ENCODE measurements at places on chromosomes 2 and 18. TPM values are rescaled to one million over a fixed set of nuclear protein-coding genes. Genes with fewer than 3 reads are reported as not detected.
A peak's percentile ranks its signal among the peaks of the same experiment; 100 is the strongest.

DNA sequence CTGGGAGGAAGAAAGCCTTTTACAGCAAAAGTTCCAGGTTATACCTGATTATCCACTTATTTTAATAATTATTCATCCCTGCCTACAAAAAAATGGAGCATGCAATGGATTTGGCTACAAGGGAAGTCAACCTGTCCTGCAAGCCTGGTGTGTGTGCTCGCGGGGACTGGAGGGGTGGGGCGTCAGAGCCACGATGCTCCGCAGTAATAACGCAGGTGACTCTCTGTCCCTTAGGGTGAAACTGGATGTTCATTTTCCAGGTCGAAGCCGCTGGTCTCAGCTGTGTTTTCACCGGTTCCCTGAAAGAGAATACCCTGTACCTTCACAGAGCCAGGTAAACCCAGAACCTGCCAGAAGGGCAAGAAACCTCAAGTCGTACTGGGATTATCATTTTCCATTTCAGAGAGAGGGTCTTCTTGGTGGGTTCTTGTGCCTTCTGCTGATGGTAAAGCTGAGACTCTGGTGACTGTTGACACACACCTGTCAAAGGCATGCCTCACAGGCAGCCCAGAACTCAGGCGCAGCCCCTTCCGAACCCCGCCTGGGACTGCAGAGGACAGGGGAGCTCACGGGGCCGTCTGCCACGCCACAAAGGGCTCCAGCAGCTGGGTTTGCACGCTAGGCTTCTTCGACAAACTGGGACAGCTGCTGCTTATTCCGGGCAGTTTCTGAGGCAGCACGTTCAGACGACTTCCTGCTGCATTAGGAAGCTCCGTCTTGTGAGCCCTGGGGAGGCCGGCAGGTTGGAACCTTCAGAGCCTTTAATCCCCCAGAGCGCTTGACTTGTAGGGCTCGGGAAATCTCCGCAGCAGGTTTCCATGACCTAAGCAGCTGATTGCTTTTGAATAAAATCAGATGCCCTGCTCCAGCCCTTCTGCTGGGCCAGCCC is 58.6 kb downstream of the KCNG2 start:
- peak; percentile 16 for DNase-seq

The NPHP1 gene
- polyA plus RNA-seq, result 15.8 TPM

DNA sequence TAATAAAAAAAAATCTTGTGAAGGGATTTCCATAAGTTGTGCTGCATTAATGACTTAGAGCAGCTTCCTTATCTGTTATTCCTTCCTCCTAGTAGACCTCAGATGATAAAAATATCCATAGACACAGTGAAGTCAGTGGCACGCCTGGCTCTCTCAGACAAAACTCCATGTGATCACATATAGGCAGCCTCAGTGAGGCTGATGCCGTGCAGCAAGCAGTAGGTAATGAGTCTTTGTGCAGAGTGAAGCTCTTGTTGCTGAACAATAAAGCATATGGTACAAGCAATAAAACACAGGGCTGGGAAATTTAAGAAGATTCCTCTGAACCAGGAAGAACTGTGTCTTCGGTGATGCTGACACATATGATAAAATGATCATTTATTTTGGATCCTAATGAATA is 102.7 kb downstream of the CSRNP3 start:
- no peak for DNase-seq

The ESPNL gene
- polyA plus RNA-seq, result 1.8 TPM

The ANO7 gene
- polyA plus RNA-seq, result 1.1 TPM

DNA sequence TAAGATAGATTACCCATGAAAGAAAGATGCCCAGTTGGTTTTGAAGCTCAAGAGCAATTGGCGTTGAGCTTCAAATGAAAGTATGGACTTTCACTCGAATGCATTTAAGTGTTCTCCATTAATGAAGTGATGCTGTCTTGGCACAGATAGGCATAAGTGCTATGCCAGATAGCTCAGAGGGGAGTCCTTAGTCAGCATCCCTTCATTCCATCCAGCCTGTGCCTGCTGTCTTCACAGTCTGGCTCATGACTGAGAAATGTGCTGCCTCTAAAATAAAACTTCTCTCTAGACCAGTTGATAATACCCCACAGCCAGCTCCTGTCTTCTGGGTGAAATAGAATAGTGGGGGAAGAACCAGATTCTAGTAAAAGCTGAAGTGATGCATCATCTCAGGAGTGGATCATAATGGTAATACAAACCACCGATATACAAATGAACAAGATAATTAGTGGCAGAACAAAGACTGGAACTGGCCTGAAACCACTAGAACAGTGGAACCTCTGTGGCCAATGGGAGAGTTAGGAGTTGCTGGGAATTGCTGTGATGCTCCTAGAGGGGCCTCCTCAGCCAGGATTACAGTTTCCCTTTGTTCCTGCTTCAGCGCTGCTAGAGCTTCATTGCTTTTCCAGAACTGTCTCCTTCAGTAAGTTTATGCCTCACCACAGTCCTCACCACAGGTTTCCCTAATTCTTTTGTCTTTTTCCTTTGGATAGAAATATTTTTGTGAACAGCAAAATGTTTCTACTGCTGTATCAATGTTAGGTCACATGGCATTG is 359.3 kb downstream of the KIAA1328 start:
- no peak for DNase-seq

DNA sequence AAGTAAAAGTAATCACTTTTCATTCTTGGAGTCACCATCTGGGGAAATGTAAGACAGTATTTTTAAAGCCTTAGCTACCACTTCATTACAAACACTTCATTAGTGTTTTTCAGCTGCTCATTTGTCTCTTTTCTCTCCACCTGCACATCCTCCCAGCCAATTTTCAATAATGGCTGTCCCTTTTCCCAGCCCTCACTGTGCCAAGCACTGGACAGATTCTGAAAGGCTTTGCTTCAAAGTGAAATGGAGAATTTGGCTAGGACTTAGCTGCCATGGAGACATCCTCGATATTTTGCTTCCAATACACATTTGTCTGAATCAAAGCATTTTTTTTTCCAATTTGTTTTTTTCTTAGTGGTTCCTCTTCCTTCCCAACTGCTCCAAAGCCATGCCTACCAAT is 272.4 kb upstream of the NRXN1 start:
- no peak for DNase-seq

GRCh38 chr2:1740716-1741589 is 3.4 kb downstream of the PXDN start:
- DNase-seq, result no peak

The DSG1 gene
- polyA plus RNA-seq, result 0.04 TPM

The LRP1B gene
- 0.97 TPM for polyA plus RNA-seq

GRCh38 chr18:51171223-51171622 is 26.3 kb downstream of the MEX3C start:
- DNase-seq, result no peak

DNA sequence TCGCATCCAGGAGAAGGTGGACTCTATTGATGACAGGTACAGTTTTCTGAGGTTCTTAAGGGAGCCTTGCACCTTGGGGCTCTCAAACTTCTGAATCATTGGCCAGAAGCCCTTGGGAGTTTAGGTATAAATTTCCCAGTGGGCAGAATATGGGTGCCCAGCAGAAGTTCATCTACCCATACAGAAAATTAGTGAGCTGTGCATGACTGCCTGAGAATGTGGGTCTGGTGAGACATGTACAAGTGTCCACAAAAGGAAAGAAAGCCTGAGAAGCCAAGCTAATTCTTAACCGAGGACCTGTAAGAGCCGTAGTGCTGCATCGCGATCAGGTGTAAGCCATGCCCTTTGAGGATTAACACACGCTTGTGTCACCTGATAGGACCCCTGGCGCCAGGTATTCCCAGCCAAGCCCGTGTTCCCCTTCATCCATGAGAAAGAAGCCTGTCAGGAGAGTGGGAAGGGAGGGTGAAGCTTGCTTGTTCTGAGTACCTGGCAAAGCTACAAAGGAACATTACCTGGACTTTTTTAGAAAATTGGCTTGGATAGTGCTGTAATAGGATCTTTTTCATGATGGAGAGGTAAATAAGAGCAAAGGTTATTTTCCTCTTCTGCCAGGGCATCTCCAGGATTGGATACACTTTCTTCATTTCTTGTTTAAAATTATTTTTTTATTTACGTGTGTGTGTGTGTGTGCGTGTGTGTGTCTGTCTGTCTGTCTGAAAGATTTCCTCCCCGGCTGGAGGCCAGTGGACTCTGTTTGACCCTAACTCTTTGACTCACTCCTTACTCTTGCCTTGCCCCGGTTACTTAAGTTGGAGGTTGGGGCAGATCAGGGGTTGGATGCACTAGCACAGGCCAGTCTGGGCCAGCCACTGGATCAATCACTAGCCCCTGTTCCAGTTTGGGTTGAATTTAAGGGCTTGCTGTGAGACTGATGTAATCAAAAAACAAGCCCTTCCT is 90.4 kb upstream of the EML6 start:
- no peak for DNase-seq

DNA sequence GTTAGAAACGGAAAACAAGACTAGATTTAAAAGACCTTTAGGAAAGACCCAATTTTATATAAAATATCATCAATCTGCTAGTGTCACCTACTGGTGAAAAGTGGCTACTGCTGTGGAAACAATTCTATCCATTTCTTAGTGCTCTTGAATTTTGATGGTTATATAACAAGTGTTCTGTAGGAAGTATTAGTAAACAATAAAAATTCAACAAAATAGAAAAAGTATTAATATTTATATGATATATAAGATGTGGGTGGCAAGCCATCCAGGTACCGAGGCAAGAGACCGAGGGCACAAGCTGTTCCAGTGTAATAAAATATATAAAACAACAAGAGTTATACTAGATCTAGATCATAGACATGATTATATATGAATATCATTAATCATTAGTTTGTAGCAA is 6.2 kb upstream of the TMEM87B start:
- DNase-seq, result no peak

The TMEM17 gene
- 7.2 TPM for polyA plus RNA-seq

The SGPP2 gene
- 19.0 TPM for polyA plus RNA-seq

- DNase-seq, result no peak
Measured at GRCh38 chr2:32425719-32426141, 68.9 kb downstream of the BIRC6 start.

DNA sequence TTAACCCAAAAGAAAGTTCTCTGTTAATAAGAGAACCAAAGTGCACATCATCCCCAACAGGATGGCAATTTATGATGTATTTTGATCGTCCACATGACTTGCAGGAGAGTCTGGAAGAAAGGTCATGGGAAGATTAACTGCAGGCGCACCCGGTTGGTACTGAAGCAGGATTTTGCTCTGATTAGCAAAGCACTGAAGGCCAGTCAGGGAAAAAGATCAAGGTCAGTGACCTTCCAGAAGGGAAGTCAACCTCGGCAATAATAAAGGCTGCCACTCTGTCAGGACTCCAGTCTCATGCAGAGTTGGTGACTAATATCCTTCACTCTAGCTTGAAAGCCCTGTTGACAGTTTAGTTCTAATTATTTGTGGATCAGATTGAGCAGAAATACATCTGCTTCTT is 432.7 kb upstream of the RAB12 start:
- no peak for DNase-seq

The ADD2 gene
- 5.6 TPM for polyA plus RNA-seq

DNA sequence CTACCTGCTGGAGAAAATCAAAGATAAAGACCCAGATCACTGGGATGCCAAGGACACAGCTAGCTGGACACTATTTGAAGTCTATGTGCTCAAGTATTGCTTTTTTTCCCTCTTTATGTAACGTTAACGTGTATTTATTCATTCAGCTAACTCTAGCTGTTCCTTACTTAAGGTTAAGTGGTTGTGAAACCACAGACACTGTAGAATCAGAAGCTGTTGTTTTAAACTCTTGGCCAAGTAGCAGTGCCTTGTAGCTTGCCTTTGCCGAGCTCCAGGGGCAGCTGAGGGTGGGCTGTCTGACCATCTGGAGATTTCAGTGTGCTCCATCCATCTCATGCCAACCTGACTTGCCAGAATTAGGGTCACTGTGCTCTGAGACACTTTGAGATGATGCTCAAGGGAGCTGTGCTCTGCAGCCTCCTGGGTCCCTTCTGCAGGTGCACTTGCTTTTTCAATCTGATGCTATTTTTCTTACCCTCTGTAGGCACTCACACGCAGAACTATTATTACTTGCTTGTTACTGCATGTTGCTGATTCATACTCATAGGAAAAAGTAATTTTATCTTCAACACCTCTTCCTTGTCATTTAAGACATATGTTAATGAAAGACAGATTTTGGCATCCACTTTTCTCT is 116.2 kb downstream of the METTL8 start:
- no peak for DNase-seq

GRCh38 chr2:181374781-181375675 is 82.2 kb upstream of the ITGA4 start:
- no peak for DNase-seq

The KCNE4 gene
- polyA plus RNA-seq, result 19.1 TPM

The CD8A gene
- polyA plus RNA-seq, result 0.18 TPM

DNA sequence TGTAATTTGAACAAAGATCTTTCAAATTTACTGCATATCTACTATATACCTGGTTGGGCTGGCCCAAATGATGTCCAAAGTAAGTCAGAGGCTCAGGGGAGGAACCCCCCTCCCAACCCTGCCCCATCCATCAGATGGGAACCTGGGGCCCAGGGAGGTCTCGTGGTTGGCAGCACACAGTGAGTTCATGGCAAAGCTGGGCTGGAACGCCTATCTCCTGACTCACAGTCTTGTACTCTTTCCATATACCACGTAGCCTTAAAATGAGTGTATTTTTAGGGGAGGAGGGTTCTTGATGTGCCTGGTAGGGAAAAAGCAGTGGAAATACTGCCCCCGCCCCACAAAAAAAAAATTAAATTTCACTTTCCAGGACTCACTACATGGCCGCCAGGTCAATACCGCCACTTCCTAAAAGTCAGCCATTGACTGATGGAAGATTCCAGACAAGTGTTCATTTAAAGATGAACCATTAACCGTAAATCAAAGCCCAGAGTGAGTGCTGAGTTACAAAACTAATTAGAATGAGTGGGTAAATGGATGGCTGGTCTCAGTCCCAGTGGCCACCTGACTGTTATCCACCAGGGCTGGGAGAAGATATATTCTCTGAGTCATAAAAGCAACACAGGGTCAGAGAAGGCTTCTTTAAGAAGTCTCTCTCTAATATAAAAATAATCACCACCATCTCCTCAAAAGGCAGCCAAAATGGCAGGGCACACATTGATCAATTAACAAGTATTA is 80.5 kb downstream of the ZBTB7C start:
- DNase-seq, result no peak

DNA sequence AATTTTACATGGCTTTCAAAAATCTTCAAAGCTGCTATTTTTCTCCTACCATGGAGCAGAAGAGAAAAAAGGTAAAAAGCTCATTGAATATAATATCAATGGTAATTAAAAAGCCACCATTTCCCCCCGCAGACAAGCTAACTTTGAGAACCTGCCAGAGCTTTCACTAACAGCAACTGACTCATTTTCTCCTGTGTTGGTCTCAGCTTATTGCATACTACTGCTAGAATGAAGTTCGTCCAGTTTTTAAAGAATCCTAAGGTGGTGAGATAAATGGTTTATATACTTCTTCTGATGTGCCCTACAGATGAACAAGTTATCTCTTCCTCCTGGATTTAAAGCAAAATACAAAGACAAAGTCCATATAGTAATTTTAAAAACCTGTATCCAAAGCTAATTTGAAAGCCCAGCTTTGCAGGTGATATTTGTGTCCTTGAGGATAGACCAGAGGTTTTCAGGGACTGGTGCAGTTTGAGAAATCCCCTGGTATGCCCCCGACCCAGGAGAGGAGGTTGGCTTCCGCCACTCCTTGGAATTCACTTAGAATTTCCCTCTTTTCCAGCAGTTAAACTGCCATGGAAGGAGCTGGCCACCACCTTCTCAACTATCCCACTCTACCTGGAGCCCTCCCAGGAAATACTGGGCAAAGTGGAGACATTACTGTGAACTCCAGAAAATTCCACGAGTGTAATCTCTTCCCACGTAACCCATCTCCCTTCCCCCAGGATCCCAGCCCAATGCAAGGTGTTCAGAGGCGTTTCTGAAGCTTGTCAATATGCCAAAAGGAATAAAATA is 17.5 kb downstream of the YPEL5 start:
- no peak for DNase-seq

The CCDC141 gene
- 0.13 TPM for polyA plus RNA-seq

- DNase-seq, result no peak
Measured at GRCh38 chr18:3066341-3067110, 53.6 kb upstream of the LPIN2 start.

The SRD5A2 gene
- 0.05 TPM for polyA plus RNA-seq

Data from right renal pelvis (tissue), 4 donors.